ENCODE measurements at places on chromosomes 16 and 17. TPM values are rescaled to one million over a fixed set of nuclear protein-coding genes. Genes with fewer than 3 reads are reported as not detected.
A peak's percentile ranks its signal among the peaks of the same experiment; 100 is the strongest.

FOXJ1 gene
- not detected for total RNA-seq

ELP5 gene
- total RNA-seq = 84.6 TPM

CCL17 gene
- not detected for total RNA-seq

SP6 gene
- total RNA-seq = 0.12 TPM

KCNAB3 gene
- 1.4 TPM for total RNA-seq

DNA sequence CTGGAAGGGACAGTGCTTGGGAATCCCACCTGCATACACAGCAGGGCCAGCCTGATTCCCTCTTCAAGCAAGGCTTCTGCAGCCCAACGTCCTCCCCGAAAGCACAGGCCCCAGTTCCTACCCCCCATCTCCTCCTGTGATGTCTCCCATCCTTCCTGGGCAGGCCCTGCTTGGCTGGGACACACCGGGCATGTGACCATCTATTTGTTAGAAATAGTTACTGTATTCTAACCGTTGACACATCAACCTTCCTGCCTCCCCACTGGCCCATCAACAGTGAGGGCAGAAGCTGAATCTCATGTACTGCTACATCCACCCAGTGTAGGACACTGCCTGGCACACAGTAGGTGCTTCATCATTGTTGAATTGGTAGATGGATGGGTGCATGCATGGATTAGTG, 10.7 kb downstream of the PRR29 start:
- no peaks in the 10 kb centered on the region for H3K36me3 ChIP-seq
- no peak for DNase-seq
- peaks cover 11% of the 10 kb centered on the region for H3K4me1 ChIP-seq
- H3K4me3 ChIP-seq = no peak overlapping the region
- H3K27me3 ChIP-seq = no peaks in the 10 kb centered on the region

- H3K4me1 ChIP-seq = no peaks in the 10 kb centered on the region
- H3K36me3 ChIP-seq = no peaks in the 10 kb centered on the region
- no peak for DNase-seq
- H3K27me3 ChIP-seq = no peaks in the 10 kb centered on the region
- no peak overlapping the region for H3K27ac ChIP-seq
Measured at GRCh38 chr17:65204001-65204400, 66.8 kb downstream of the RGS9 start.

DNA sequence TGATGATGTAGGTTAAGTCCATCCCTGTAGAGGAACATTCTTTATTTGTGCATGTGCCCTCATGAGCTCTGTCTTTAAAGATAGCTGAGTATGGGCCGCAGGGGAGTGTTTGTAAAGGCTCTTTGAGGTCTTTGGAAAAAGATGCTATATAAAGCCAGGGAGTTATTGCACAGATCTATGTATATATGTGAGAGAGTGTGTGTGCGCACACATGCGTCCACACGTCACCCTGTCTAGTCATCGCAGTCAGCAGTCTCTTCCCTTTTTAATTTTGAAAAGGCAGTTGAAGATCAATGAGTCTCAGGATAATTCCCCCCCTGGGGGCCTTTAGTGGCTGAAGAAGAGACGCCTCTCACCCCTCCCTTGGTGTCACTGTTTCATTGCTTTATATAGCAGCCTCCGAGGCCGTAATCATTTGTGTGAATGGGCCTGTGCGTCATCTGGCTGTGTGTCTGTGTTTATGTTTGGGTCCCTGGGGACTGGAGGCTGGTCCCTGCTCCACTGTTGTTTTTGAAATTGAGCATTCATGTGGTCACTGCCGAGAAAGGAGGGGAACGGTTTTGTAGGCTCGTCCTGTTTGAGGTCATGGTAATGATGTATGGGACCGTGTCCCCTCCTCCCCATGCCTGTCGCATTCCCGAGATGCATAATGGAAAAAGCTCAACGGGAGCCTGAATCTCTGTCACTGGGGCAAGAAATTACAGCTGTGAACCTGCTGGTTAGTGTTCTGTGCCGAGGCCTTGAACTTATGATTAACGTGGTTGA, 143.9 kb downstream of the SNX29 start:
- no peaks in the 10 kb centered on the region for H3K36me3 ChIP-seq
- H3K4me3 ChIP-seq = no peak overlapping the region
- H3K27ac ChIP-seq = no peak overlapping the region

DNA sequence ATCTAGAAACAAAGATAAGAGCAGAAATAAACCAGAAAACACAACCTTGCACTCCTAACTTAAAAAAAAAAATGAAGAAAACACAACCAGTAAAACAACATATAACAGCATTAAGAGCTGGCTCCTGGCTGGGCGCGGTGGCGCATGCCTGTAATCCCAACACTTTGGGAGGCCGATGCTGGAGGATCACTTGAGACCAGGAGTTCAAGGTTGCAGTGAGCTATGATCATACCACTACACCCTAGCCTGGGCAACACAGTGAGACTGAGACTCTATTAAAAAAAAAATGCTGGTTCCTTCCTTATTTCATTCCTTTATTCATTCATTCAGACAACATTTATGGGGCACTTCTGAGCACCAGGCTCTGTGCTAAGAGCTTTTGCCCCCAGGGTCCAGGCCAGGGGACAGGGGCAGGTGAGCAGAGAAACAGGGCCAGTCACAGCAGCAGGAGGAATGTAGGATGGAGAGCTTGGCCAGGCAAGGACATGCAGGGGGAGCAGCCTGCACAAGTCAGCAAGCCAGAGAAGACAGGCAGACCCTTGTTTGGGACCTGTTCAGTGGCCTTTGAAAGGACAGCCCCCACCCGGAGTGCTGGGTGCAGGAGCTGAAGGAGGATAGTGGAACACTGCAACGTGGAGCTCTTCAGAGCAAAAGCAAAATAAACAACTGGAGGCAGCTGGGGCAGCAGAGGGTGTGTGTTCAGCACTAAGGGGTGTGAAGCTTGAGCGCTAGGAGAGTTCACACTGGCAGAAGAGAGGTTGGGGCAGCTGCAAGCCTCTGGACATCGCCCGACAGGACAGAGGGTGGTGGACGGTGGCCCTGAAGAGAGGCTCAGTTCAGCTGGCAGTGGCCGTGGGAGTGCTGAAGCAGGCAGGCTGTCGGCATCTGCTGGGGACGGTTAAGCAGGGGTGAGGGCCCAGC, 2.6 kb downstream of the STH start:
- H3K4me1 ChIP-seq = peaks cover 8% of the 10 kb centered on the region
- H3K4me3 ChIP-seq = no peak overlapping the region
- no peaks in the 10 kb centered on the region for H3K27me3 ChIP-seq
- H3K27ac ChIP-seq = no peak overlapping the region
- DNase-seq = no peak

DNA sequence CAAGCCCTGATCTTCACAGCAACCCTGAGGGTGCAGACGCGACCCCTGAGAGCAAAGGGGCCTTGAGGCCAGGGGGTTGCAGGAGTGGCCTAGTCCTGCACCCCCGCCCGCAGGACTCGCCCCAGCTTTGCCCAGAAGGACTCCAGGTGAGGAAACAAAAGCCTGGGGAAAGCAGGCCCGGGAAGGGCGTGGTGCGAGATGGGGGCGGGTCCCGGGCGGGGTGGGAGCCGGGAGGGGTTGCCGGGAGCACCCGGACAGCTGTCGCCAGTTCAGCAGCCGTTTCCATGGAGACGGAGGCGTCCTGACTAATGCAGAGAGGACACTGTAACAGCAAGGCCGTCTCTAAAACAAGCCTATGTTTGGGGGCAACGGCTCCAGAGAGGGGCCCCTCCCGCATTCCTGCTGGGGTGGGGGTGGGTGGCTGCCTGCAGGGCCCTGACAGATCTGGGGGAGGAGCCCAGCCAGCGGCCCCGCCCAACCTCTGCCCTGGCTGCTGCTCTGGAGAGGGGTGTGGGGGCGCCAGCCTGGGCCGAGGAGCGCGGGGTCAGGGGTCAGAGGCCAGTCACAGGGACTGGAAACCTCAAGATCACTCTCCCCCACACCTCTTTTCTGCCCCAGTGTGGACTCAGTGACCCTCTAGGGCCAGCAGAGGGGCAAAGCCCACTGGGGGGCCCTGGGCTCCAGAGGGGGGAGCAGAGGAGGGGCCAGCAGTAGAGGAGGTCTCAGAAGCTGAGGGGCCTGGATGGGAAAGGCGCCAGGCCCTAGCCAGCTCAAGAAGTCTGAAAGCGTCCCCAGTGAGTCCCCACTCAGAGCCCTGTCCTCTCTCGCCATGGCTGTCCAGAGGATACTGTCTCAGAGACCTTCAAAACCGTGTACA, 3.1 kb upstream of the TPPP3 start:
- peaks cover 16% of the 10 kb centered on the region for H3K4me1 ChIP-seq
- no peak overlapping the region for H3K4me3 ChIP-seq
- peak; percentile 92 for DNase-seq
- no peaks in the 10 kb centered on the region for H3K36me3 ChIP-seq
- peak overlapping the region; percentile 69 for H3K27ac ChIP-seq

DNA sequence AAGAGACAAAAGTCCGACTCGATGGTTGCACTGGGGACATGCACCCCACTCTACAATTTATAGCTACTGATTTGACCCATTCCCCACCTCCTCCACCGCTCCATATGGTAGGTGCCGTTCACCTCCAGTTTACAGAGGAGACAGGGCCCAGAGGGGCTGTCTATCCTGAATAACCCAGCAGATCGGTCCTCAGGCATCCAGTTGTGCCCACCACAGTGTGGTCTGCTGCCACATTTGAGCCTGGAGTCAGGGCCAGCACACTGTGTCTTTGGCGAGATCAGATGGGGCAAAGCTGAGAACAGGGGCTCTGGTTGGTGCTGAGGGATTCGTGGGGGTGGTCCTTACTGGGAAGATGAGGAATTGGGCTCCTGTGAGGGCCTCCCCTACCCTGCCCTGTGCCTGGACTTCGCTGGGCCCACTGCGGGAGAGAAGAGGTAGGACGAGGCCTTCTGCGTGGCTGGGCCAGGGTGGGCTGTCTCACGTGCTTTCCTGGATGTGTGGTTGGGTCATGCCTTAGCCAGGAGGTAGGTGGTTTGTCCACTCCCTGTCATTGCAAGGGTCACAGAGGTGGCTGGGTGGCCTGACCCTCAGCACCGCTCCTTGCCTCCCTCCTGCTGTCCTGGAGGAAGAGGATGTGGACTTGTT, 2.8 kb downstream of the ADCY7 start:
- peaks cover 87% of the 10 kb centered on the region for H3K4me1 ChIP-seq
- H3K36me3 ChIP-seq = no peaks in the 10 kb centered on the region
- no peak overlapping the region for H3K27ac ChIP-seq

- DNase-seq = peak; percentile 77
- no peaks in the 10 kb centered on the region for H3K27me3 ChIP-seq
- H3K4me3 ChIP-seq = no peak overlapping the region
- peaks cover 50% of the 10 kb centered on the region for H3K4me1 ChIP-seq
- H3K36me3 ChIP-seq = peaks cover 54% of the 10 kb centered on the region
- no peak overlapping the region for H3K27ac ChIP-seq
Measured at GRCh38 chr17:21194703-21195102, 19.3 kb downstream of the TMEM11 start.

- H3K27ac ChIP-seq = no peak overlapping the region
- peaks cover 13% of the 10 kb centered on the region for H3K4me1 ChIP-seq
- no peaks in the 10 kb centered on the region for H3K36me3 ChIP-seq
- no peak for DNase-seq
Measured at GRCh38 chr17:64441772-64442540, 7.0 kb upstream of the MILR1 start.

GRCh38 chr16:63876103-63876502, 1245.8 kb downstream of the CDH11 start:
- H3K4me1 ChIP-seq = no peaks in the 10 kb centered on the region
- no peak for DNase-seq
- H3K36me3 ChIP-seq = no peaks in the 10 kb centered on the region
- H3K27me3 ChIP-seq = no peaks in the 10 kb centered on the region
- H3K27ac ChIP-seq = no peak overlapping the region
- H3K4me3 ChIP-seq = no peak overlapping the region

DNA sequence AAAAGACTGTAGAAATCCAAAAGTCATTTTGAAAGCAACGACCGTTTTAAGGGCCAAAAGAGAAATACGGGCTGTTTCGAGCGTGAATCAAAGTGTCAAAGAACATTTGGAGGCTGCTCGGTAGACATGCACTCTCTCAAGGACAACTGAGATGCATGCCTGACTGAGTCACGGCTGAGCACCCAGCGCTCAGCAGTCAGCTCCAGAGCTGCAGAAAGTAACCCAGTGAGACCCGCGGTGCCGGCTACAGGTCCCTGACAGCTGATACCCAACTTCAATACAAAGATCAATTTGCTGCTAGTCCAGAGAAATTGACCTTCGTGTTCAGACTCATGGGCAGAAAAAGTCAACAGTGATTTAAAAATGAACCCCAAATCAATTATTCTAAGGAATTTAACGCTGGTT, 214.9 kb downstream of the STX8 start:
- H3K4me1 ChIP-seq = peaks cover 21% of the 10 kb centered on the region
- no peaks in the 10 kb centered on the region for H3K27me3 ChIP-seq
- peak; percentile 29 for DNase-seq
- H3K4me3 ChIP-seq = no peak overlapping the region

- no peaks in the 10 kb centered on the region for H3K36me3 ChIP-seq
- H3K4me1 ChIP-seq = no peaks in the 10 kb centered on the region
- no peak overlapping the region for H3K4me3 ChIP-seq
- no peaks in the 10 kb centered on the region for H3K27me3 ChIP-seq
Measured at GRCh38 chr17:56717471-56717870, 116.2 kb downstream of the C17orf67 start.

GRCh38 chr16:22672830-22673210, 141.1 kb upstream of the HS3ST2 start:
- H3K4me1 ChIP-seq = no peaks in the 10 kb centered on the region
- no peak for DNase-seq
- H3K27ac ChIP-seq = no peak overlapping the region
- no peaks in the 10 kb centered on the region for H3K36me3 ChIP-seq
- H3K27me3 ChIP-seq = no peaks in the 10 kb centered on the region
- H3K4me3 ChIP-seq = no peak overlapping the region

Measured in heart left ventricle (tissue), 16 donors.